T47D (cell line): ENCODE measurements at places on chromosomes 16 and 17.

GRCh38 chr17:47427985-47428384 lies 102.9 kb upstream of the NPEPPS start:
- no peak for DNase-seq

GRCh38 chr17:48290378-48290777 lies 139.6 kb downstream of the SKAP1 start:
- no peak for DNase-seq

DNA sequence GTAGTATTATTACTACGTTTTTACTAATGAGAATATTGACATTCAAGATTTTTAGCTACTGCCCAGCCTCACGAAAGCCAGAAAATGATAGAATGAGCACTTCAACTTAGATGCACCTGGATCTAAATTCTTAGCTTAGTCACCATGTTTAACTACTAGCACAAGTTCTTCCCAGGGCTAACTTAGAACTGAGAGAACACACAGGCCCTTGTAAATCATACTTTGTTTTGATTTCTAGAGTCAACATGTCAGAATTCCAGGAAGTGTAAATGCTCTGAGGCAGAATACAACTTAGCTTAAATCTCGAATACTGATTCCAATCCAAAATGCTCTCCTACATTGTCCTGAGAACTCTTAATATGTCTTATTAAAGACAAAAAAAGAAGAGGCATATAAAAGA lies 6.8 kb upstream of the ACSM1 start:
- DNase-seq, result peak; percentile 36

DNA sequence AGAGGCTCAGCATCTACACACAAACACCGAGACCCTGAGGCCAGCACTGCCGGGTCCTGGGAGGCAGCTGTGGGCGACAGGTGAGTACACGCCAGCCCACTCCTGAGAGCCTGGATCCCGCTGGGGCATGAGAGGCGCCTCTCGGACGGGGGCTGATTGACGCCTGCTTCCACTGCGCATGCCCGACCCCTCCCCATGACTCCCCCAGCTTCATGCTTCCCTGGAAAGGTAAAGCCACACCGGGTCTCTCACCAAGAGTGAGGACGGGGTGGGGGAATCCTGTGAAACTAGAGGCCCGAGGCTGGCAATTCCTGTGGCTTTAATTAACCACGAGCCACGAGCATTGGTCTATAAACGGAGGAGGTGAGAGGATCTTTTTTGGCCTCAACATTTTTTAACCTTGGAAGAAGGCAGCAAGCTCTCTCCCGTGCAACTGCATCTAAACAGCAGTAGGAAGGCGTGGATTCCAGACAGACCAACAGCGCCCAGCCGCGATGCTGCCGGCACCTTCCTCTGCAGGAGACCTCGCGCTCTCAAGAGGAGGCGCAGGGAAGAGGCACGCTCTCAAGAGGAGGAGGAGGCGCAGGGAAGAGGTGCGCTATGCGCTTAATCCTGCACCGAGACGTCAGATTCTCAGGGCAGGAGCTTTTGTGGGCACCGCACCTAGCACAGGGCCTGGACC lies 71.8 kb upstream of the METRNL start:
- DNase-seq, result no peak

DNA sequence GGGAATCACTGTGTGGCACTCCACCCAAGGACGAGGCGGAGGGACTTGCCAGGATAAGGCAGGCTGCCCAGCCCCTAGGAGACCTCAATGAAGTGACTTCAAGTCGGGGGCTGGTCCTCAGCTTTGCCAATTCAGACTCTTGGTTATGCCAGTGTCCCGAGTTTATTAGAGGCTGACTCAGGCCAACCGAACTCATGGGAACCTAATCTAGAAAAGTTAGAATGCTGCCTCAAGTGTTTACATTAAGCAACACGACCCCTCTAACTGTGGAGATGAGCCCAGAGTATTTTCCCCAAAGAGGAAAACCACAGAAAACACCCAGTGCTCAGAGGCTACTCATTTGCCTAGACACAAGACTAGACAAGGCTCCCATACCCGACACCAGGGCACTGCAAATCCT lies 1.1 kb upstream of the TEKT3 start:
- DNase-seq, result no peak

DNA sequence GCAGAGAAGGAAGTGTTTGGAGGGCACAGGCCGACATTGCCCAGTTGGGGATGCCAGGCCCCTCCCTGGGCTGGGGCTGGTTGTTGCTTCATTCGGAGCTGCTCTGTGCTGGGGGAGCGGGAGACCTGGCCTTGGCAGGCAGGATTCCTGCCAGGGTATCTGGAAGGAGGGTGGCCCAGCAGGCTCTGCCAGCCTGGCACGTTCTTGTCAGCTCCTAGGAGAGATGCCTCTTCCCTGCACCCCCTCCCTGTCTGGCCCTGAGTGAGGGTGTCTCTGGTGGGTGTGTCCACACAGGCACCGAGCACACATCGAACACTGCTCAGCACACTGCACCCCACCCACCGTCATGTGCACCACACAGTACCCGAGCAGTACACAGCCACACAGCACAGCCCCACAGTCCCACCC lies 35.2 kb downstream of the ARHGAP23 start:
- DNase-seq, result no peak

GRCh38 chr17:42908872-42909700 lies 8.5 kb downstream of the G6PC1 start:
- no peak for DNase-seq

- no peak for DNase-seq
Measured at GRCh38 chr17:71202449-71202848, 918.4 kb upstream of the SOX9 start.

GRCh38 chr17:38761612-38762011 lies 9.1 kb downstream of the PSMB3 start:
- DNase-seq, result peak; percentile 58

DNA sequence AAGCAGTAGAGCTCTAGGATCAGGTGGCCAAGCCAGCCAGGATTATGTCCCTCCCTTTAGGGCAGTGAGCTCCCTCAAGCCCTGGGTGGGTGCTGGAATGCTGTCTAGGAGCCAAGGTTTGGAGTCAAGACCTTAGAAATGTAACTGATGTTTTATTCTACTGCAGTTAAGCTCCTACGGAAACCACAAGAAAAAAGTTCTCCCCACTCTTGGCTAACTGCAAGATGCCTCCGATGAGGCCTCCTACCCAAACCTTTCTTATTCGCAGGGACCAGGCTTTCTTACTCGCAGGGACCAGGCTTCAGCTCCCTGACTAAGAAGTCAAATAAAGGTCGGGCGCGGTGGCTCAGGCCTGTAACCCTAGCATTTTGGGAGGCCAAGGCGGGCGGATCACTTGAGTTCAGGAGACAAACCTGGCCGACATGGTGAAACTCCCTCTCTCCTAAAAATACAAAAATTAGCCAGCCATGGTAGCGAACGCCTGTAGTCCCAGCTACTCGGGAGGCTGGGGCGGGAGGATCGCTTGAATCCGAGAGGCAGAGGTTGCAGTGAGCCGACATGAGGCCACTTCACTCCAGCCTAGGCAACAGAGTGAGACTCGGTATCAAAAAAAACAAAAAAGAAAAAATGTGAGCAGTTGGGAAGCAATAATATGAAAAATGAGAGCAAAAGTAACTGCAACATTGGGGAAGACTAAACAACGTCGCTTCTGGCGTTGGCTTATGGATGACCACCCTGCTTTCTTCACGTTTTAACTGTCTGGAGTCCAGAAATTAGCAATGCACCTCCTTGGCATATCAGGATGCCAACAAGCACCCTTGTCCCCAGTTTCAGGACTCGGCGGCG lies 31.7 kb upstream of the ARL4D start:
- DNase-seq, result no peak

DNA sequence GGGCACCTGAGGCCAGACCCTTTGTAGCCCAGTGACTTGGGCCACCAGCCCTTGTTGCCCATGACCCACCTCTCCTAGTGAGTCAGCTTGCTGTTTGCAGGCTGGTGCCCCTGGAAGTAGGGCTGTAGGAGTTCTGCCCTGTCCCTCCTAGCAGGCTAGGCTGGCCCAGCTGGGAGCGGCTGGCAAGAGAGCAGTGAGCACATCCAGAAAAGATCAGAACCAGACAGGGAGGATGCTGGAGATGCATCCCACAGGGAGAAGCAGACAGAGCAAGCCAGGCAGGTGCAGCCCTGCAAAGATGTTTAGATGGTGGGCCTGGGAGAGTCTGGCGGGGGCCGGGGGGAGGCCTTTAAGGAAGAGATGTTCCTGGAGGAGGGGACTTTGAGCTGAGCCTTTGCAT lies 2.4 kb downstream of the SLC5A10 start:
- no peak for DNase-seq

DNA sequence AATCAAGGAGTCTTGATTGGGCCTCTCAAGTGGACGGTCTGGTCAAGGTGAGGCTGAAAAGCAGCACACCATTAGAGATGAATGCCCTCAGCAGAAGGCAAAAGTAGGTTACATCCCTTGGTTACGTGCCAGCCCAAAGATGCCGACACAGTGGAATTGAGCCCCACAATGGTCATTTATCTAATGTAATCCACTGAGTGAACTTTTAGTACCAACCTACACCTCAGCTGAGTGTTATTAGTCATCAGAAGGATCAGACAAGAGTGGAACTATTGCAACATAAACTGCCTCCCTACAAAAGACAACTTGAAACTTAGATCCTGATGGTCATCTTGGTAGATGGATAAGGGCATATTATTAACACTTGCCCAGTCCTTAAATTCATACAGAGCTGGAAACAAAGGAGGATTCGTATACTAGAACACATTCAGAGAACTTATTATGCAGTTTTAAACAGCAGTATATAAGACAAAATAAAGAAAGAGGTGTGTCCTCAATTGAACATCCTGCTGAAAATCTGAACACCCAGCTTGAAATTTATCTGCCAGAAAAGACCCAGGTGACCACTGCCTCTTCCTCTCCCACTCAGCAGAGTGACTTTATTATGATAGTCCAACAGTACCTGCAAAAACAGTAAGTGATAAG lies 2.8 kb downstream of the DCUN1D3 start:
- DNase-seq, result no peak

DNA sequence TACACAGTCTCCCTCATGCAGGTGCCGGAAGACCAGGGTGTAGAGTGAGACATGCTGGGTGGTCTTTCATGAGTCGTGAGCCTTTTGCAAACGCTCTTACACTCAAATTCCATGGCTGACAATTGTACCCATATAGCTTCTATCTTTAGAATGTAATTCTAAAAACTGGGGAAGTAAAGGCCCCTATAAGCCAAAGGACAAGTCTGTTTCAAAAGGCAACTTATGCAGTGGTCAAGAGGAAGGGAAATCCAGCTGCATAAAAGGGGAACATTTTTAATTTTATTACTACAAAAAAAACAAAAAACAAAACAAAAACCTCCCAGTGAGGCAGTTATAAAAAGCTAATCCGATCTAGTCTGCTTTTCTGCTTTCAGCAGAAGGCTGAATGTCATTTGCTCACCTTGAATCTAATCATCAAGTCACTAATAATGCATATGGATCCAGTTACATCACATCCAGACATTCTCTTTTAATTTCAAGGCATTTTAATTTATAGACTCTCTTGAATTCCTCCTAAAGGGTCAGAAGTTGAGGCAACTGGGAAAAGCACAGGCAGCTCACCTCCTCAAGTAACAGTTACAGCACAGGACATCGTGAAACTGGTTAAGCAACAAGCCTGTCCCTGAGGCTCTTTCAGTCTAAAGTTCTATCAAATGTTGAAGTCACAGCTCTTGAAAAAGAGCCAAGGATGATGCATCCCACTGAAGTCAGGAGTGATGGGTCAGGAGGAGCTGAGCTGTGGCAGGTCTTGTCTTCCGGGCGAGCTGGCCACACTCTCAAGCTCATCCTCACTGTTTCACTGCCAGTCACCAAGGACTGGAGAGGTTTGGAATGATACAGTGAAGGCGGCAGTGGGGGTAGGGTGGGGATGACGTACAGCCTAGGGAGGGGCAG lies 99.7 kb downstream of the VPS53 start:
- DNase-seq, result no peak

GRCh38 chr16:88835383-88835782 lies 21.4 kb downstream of the GALNS start:
- DNase-seq, result no peak

DNA sequence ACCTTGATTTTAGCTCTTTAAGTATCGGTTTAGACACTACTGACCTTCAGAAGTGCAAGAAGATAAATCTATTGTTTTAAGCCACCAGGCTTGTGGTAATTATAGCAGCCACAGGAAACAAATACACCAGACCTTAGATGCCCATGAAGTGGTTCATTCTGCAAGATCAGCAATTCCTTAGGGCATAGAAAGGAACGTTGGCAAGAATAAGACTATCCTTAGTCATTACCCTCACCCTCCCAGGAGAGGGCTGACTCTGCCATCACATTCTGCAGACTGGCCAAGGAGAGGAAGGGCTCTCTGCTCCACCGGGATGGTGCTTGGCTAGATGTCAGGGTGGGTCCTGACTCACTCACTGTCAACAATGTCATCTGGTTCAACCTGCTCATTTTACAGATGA lies 14.1 kb upstream of the NDEL1 start:
- DNase-seq, result no peak

DNA sequence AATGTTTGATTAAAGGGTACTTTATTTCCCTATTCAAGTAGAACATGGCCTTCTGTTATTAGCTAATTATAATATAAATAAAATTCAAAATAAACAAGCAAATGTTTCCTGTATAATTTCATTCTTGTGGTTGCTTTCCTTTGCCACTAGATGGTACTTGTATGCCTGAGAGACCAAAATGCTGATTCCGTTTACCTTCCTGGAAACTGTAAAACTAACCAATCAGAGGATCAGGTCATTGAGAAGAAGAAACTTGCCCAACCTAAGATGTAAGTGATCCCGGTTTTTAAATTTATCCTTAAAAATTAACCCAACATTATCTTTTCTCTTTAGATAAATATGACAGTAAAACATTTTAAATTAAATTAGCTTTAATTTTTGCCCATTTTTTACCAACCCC lies 8.1 kb upstream of the ABCA5 start:
- DNase-seq, result peak; percentile 83

DNA sequence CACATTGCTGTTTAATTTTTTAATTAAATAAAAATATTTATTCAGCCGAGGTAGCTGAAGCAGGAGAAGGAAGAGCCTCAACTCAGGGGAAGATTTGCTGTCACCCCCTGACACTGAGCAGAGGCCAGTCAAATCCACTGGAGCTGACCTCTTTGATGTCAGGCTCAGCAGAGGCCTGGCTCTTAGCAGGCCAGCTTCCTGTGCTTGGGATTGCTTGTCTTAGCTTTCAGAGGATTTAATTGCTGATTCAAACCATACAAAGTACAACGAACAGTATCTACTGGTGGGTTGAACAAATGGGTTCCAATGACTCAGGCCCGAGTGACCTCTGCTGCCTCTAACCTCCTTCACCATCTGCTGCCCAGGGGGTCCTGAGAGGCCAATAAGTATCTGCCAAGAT lies 417.0 kb upstream of the HSBP1 start:
- DNase-seq, result no peak

DNA sequence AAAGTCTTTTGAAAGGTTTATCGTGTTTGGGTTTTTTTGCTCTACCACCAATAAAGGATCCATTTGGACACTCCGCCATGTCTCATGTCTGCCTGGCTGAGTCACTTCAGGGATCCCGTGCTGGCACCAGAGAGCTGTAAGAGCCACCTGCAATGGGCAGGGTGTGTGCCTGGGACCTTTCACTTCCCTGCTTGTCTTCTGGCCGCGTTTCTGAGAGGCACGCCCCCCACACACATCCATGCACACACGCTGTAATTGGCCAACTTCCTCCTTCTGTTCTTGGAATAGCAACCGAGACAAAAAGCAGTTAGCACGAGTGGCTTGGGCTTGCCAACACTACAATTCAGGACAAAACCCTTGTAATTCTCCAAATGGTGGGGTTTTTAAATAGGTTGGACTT lies 9.8 kb upstream of the SOST start:
- no peak for DNase-seq
